Dermis microvascular lymphatic vessel endothelial cell (primary cell): ENCODE measurements at places on chromosomes 6 and 20. TPM values are rescaled to one million over a fixed set of nuclear protein-coding genes. Genes with fewer than 3 reads are reported as not detected.

DCBLD1 gene
- total RNA-seq, result 25.4 and 37.9 TPM in 2 replicates

HLA-DPB1 gene
- total RNA-seq, result 10.9 and 13.4 TPM in 2 replicates

MYLK4 gene
- 0.39 and 0.51 TPM in 2 replicates for total RNA-seq

TSPO2 gene
- total RNA-seq, result not detected in 2 replicates

NKX2-4 gene
- not detected in 2 replicates for total RNA-seq

PTK7 gene
- 20.0 and 37.8 TPM in 2 replicates for total RNA-seq

PI3 gene
- not detected in 2 replicates for total RNA-seq

SULF2 gene
- total RNA-seq, result 72.9 and 220 TPM in 2 replicates

DTNBP1 gene
- 9.4 and 13.0 TPM in 2 replicates for total RNA-seq

FAM83C gene
- total RNA-seq, result not detected in 2 replicates

EBF4 gene
- total RNA-seq, result 0.77 and 4.7 TPM in 2 replicates

COL9A3 gene
- 0.38 and 1.0 TPM in 2 replicates for total RNA-seq

SLC22A2 gene
- total RNA-seq, result not detected in 2 replicates

PTP4A1 gene
- total RNA-seq, result 23.1 and 31.7 TPM in 2 replicates

VGLL2 gene
- total RNA-seq, result not detected in 2 replicates

HSPA1L gene
- 1.2 and 1.4 TPM in 2 replicates for total RNA-seq

SLC22A16 gene
- total RNA-seq, result not detected in 2 replicates

KCNB1 gene
- under 0.01 TPM in 1 of 2 replicates, not detected in the other for total RNA-seq

MOCS1 gene
- 8.3 and 10.4 TPM in 2 replicates for total RNA-seq

CFAP206 gene
- total RNA-seq, result 0.13 TPM in 2 replicates

C4B gene
- 0.38 and 0.77 TPM in 2 replicates for total RNA-seq

ADGRF5 gene
- 107 and 112 TPM in 2 replicates for total RNA-seq

ZSCAN26 gene
- total RNA-seq, result 6.4 and 9.0 TPM in 2 replicates

MLN gene
- total RNA-seq, result not detected in 2 replicates

ALDH5A1 gene
- total RNA-seq, result 0.64 and 2.7 TPM in 2 replicates
